ENCODE measurements at places on chromosomes 7 and 10.

GRCh38 chr7:26910221-26910620 lies 45.8 kb upstream of the SKAP2 start:
- no peak for DNase-seq

DNA sequence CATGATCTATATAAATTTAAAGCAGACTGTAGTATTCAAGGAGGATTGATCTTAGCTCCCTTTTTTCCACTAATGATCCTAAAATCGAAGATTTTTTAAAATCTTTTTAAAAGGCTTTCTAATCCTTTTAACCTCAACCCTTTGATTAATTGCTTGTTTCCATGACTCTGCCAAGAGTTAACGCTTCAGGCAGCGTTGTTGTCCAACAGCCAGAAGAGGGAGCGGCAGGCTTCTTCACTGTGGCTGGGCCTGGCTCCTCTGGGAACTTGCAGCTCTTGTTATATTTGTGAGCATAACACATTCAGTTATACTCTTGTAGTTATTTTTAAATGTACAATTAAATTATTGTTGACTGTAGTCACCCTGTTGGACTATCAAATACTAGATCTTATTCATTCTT lies 26.3 kb downstream of the CRCP start:
- DNase-seq, result peak; percentile 23

GRCh38 chr7:99469381-99470065 lies 3.2 kb upstream of the ZNF789 start:
- no peak for DNase-seq

DNA sequence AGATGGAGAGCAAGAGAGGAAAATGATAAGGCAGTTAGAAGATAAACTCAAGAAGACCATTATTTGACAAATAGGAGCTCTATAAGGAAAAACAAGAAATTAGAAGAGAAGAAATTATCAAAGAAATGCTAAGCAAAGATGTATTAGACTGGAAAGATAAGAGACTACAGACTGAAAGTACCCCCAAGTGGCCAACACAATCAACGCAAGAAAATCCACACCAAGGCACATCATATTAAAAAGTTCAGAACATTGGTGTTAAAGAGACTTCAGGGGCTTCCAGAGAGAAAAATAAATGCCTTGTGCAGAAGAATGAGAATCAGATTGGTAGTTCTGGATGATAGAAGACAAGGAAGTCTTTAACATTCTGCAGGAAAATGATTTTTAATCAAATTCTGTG lies 46.0 kb downstream of the SH2D4B start:
- no peak for DNase-seq

DNA sequence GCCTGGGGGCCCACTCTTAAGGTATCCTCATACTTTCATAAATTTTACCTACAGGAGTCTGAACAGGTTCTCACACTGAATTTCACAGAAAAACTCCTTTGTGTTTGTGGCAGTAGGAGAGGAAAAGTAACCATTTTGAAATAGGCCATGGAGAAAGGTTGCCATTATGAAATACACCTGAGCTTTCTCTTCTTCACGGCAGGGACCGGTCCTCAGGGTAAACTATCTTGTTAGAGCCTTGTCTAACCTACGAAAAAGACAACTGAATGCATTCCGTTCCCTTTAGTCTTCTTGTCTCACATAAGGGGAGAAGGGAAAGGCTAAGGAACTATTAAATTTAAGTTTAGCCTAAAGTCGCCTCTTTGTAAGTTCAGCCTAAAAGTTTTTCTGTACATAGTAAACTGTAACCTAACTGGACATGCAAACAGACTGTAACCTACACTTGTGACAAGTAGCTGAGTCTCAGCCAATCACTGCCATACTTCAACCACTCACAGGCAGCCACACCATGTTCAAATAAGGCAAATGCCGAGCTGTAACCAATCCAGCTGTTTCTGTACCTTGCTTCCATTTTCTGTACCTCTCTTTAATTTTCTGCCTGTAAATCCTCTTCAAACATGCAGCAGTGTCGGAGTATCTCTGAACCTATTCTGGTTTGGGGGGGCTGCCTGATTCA lies 14.2 kb upstream of the RNF32 start:
- DNase-seq, result no peak

DNA sequence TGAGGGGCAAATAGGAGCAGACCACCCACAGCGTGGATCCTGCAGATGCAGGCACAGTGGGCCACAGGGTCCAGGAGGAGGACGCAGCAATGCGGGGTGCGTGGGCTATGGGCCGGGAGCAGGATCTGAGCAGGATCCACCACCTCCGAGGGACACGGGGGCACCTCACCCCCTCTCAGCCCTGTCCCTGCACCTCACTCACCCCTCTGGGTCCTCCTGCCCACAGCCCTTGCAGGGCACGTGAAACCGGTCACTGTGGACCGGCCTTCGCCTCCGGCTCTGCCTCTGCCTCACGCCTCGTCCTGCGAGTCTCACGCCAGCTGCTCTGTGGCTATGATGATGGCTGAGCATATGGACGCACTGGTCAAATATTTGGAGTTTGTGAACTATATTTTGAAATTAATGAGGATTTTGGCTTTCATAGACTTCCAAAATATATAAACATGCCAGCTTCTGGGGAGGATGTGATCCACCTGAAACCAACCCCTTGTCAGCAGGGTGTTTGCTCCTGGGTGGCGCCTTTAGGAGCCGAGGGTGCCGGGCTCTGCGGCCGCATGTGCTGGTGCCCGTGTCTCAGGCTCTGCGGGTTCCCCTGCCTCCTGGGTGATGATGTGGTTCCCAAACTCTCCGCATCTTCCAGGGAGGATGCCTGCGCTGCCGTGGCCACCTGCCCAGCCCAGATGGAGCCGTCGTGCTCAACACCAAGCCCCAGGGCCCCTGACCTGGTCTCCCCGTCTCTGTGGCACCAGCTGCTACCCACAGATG lies 11.3 kb upstream of the ADGRA1 start:
- DNase-seq, result no peak

DNA sequence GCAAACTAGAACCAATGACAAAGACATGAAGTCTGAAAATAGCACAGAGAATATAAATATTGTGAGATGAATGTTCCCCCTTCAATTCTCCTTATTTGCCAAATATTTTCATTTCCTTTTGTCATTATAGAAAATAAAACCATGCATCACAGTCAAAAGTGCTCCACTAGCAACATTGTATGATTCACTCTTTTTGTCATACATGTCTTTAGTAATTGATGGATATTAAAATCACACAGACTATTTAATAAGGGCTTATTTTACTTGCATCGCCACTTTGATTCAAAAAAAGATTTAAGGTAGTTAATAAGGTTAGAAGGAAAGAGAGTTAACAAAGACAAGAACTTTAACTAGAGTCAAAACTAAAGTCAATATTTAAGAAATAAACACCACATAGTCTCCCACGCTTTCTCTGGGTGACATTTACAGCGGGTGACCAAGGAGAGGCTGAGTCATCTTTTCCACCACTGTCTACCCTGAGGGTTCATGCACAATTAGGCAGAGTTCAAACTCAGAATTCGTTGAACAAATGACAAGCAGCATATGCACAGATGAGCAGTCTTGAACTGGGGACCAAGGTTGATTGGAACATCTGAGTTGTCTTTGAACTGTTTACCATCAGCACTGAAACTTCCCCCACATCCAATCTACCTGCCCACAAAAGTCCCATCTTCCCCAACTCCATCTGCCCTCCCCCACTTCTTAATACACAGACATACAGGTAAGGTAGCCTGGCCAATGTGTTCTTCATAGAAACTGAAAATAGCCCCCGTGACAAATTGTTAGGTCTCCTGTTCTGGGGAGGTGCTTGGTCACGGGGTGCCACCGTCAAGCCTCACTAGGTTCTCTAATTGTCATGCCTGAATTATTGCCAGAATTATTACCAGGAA lies 42.5 kb downstream of the C7orf25 start:
- no peak for DNase-seq

DNA sequence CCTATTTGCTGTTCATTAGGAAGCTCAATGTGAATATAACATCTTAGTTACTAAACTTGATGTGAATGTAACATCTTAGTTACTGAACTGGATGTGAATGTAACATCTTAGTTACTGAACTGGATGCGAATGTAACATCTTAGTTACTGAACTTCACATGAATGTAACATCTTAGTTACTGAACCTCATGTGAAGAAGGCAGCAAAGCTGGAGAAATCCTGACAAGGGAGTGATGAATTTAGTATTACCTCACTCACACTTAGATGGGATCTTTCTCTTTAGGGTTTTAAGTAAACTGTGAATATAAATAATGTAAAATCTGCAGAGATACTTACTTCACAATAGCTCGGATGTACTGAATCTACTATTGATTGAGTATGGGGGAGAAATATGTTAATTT lies 73.6 kb downstream of the ETV1 start:
- no peak for DNase-seq

- no peak for DNase-seq
Observed at GRCh38 chr10:70320751-70321150, 36.9 kb upstream of the NPFFR1 start.

DNA sequence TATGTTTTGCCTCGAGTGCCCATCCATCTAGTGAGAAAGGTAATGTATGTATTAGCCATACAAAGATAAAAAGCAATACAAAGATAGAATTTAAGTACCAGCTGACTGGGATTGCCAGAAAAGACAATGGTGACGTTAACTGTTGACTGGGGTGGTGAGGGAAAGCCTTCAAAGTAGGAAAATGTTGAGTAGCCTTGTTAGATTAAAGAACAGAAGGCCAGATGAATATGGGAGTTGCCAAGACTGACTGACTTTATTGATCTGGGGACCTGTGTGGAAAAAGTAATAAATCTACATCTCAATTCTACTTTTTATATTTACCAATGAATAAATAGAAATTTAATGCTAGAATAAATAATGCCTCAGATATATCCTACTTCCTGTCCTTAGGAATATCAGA lies 97.7 kb downstream of the TFEC start:
- no peak for DNase-seq

GRCh38 chr7:147406521-147407135 lies 1183.9 kb upstream of the C7orf33 start:
- no peak for DNase-seq

GRCh38 chr7:132249256-132249971 lies 326.9 kb downstream of the PLXNA4 start:
- DNase-seq, result peak; percentile 44

DNA sequence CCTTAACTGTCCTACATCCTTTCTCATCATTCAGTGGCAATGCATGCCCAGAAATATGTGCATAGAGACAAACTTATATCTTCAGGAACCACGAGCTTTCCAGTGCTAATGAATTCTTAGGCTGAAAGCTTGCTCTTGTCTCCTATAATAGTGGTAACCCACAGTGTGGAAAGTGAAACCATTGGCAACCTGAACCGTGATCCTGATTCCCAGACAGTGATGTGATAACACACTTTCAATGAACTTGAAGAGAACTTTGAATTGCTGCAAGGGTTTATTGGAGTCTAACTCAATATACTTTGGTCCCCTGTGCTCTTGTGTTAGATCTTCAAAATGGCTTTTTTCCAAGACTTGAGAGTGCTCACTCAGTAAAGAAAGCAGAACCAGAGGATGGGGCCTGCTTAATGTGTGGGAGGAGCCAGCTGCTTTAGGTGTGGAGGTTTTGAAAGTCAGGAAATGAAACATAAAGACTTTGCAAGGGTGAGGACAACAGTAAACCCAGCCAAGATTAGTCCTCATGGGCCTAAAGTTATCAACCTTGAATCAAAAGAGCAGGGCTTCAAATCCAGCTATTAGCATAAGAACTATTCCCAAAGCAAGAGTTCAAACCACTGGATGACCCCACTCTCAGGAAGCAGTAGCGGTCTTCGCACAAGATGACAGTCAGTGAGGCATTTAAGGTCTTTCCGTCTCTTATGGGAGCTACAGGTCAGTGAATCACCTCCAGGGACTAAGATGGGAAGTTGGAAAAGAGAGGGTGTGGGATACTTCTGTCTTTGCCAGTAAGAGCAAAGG lies 332.4 kb upstream of the NRP1 start:
- no peak for DNase-seq

DNA sequence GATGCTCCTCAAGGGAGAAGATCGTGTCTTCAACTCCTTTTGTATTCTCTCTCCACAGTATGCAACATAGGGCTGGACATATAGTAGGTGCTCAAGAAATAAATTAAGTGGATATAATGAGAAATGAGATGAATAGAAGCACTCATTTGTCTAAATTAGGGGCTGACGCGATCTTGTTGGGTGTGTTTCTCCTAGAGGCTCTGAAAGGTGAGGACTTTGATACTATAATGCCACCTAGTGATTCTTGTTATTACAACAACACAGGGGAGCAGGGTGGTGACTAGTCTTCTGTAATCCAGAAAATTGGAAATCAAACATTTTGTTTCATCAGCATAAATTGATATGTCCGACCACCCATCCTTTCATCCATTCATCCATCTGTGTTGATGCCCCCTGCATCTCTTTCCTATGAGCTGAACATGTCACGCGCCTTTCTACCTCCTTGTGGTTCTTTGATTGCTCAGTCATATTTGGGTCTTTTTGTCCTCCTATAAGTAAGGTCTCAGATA lies 3.5 kb upstream of the CFAP58 start:
- DNase-seq, result no peak

GRCh38 chr10:127953876-127954275 lies 47.0 kb downstream of the PTPRE start:
- DNase-seq, result no peak

DNA sequence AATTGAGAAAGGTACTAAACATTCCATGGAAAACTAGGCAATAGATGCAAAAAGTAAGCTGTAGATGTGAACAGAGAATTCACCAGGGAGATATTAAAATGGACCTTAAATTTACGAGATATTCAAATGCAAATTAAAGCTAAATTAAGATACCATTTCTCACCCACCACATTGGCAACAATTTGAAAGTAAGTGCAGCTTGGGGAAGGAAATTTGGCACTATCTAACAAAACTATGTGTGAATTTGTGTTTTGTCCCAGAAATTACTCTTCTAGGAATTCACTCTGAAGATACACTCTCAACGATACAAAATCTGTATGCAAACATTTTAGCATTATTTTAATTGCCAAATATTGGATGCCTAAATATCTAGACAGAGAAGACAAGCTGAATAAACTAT lies 178.2 kb upstream of the SORCS1 start:
- no peak for DNase-seq

- no peak for DNase-seq
Observed at GRCh38 chr10:3503299-3503698, 281.7 kb downstream of the KLF6 start.

GRCh38 chr10:127441350-127442219 lies 107.5 kb upstream of the NPS start:
- DNase-seq, result no peak

DNA sequence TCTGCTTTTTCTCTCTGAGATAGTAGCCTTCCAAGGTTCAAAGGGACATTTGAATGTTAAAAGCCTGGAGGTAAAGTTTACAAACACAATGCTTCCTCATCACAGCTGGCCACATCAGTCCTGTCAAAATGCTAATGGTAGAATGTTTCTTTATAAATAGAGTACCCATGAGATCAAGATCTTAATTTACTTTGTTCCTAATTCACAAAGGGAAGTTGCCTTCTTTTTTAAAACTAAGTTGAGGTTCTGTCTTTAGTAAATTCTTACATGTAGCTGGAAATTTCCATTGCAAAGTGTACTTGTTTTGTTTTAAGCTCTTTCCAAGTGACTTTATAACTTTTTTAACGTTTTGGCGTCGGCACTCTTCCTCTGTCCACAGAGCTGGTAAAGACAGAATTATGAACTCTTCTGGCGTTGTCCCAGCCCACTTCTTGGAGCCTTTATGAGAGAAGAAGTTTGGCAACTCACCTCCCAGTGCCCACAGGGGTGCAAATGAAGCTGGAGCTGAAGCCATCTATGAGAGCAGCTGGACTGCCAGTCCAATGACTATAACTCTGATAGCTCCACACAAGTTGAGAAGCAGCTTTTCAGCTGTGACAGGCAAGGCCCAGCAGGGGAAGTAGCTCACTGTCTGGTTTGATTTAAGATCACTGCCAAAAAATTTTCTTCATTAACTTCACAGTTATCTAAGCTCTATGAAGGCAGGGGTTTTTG lies 23.3 kb downstream of the FZD1 start:
- no peak for DNase-seq

- no peak for DNase-seq
Observed at GRCh38 chr10:113354711-113355110, 198.1 kb upstream of the HABP2 start.
